Prostate gland (tissue), 2 donors: ENCODE measurements at places on chromosomes 13 and 19. TPM values are rescaled to one million over a fixed set of nuclear protein-coding genes. Genes with fewer than 3 reads are reported as not detected.

C19orf67 gene
- total RNA-seq = 0.97 TPM

RASGRP4 gene
- total RNA-seq = 1.4 TPM

MCOLN1 gene
- 24.8 TPM for total RNA-seq

OVOL3 gene
- not detected for total RNA-seq

DNA sequence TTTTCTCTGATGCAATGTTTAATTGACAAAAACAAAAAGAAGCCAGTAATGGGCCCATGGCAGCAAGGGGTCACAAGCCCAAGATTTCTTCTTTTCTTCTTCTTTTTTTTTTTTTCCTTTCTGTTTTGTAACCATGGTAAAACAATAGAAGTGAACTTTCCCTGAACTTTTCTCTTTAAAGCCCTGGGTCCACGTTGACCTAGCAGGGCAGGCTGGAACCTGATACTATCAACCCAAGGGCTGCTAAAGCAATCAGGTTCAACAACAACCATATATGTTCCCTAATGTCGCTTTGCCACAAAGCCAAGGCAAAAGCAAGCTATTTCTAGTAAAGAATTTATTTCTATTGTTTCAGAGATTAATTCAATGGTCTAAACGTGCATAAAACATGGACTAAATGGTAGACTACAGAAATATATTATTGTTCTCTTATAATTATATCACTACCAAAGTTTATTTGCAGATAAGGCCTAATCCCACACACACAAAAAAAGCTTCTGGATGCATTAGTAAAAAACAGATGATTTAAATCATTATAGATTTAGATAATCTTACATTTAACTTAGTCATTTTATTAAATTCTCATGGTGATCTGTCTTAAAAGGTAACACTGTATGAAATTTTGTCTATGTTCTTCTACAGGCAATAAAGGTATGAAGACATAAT, 153.9 kb downstream of the DACH1 start:
- no peaks in the 10 kb centered on the region for H3K27me3 ChIP-seq
- H3K4me3 ChIP-seq = no peak overlapping the region
- no peaks in the 10 kb centered on the region for H3K36me3 ChIP-seq
- H3K27ac ChIP-seq = no peak overlapping the region
- H3K4me1 ChIP-seq = no peaks in the 10 kb centered on the region

DNA sequence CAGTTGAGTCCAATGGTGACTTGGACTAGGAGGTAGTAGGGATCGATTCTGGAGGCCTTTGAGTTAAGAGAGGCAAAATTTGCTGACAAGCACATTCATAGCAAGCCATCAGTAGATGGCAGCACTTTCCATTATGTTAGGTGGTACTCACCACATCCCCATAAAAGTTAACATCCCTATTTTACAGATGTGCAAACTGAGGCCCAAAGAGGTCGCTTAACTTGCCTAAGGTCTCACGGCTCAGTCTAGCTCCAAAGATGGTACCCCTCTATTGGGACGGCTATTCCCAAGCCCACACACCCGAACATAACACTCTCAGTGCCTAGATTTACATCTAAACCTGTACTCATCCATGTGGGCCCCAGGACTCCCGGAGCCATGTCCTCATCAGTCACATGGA, 21.5 kb upstream of the FOSB start:
- H3K4me3 ChIP-seq = no peak overlapping the region
- peak overlapping the region; percentile 64 for H3K27ac ChIP-seq
- no peaks in the 10 kb centered on the region for H3K36me3 ChIP-seq

GRCh38 chr19:14116525-14116917, 1.0 kb downstream of the PRKACA start:
- H3K27ac ChIP-seq = peak overlapping the region; percentile 64
- DNase-seq = no peak
- no peaks in the 10 kb centered on the region for H3K27me3 ChIP-seq
- H3K4me1 ChIP-seq = peaks cover 8% of the 10 kb centered on the region
- H3K4me3 ChIP-seq = peak overlapping the region; percentile 84
- H3K36me3 ChIP-seq = no peaks in the 10 kb centered on the region

- no peak for DNase-seq
- H3K27me3 ChIP-seq = no peaks in the 10 kb centered on the region
- H3K36me3 ChIP-seq = no peaks in the 10 kb centered on the region
- no peak overlapping the region for H3K4me3 ChIP-seq
Measured at GRCh38 chr13:106683179-106683578, 115.2 kb upstream of the ARGLU1 start.

- no peak for DNase-seq
- no peaks in the 10 kb centered on the region for H3K36me3 ChIP-seq
- H3K27me3 ChIP-seq = no peaks in the 10 kb centered on the region
Measured at GRCh38 chr19:58009301-58009665, 6.7 kb upstream of the ZNF606 start.

DNA sequence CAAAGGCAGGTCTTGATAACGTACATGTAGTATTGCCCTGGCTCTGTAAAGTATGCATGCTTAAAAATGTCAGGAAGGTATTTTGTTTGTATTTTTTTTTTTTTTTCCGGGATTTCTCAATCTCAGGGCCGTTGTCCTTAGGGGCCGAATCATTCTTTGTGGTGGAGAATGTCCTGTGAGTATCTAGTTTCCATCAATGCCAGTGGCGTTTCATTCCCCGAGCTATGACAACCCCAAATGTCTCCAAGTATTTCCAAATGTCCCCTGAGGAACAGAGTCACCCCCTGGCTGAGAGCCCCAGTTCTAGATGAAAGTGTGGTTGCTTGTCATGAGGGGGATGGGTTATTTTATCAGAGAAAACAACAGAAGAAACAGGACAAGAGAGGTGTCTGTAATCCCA, 68.7 kb downstream of the ACSBG2 start:
- H3K4me3 ChIP-seq = no peak overlapping the region
- no peak for DNase-seq
- H3K4me1 ChIP-seq = peaks cover under 1% of the 10 kb centered on the region

GRCh38 chr19:54268936-54269335, 11.9 kb upstream of the LILRB5 start:
- no peak overlapping the region for H3K27ac ChIP-seq
- no peaks in the 10 kb centered on the region for H3K4me1 ChIP-seq
- H3K4me3 ChIP-seq = no peak overlapping the region
- no peak for DNase-seq
- no peaks in the 10 kb centered on the region for H3K27me3 ChIP-seq

DNA sequence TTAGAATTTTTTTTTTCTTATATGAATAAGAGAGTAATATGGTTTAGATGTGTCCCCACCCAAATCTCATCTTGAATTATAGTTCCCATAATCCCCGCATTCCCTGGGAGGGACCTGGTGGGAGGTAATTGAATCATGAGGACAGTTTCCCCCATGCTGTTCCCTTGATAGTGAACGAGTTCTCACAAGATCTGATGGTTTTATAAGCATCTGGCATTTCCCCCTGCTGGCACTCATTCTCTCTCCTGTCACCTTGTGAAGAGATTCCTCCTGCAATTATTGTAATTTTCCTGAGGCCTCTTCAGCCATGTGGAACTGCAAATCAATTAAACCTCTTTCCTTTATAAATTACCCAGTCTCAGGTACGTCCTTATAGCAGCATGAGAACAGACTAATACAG, 205.7 kb downstream of the MYO16 start:
- no peak for DNase-seq
- no peaks in the 10 kb centered on the region for H3K4me1 ChIP-seq
- H3K4me3 ChIP-seq = no peak overlapping the region
- H3K27me3 ChIP-seq = no peaks in the 10 kb centered on the region

GRCh38 chr13:67650471-67650870, 420.3 kb upstream of the PCDH9 start:
- no peaks in the 10 kb centered on the region for H3K4me1 ChIP-seq
- DNase-seq = no peak
- H3K27ac ChIP-seq = no peak overlapping the region
- no peak overlapping the region for H3K4me3 ChIP-seq

GRCh38 chr13:19910336-19911072, 47.1 kb upstream of the ZMYM5 start:
- H3K4me1 ChIP-seq = no peaks in the 10 kb centered on the region
- no peaks in the 10 kb centered on the region for H3K36me3 ChIP-seq
- DNase-seq = no peak
- H3K27ac ChIP-seq = no peak overlapping the region
